Spleen (tissue), 13 donors: ENCODE measurements at places on chromosomes 3 and 15. TPM values are rescaled to one million over a fixed set of nuclear protein-coding genes. Genes with fewer than 3 reads are reported as not detected.
A peak's percentile ranks its signal among the peaks of the same experiment; 100 is the strongest.

GRCh38 chr15:21270474-21270873 lies 169.8 kb downstream of the POTEB3 start:
- no peaks in the 10 kb centered on the region for H3K36me3 ChIP-seq
- no peaks in the 10 kb centered on the region for H3K27me3 ChIP-seq
- H3K27ac ChIP-seq, result no peak overlapping the region
- no peaks in the 10 kb centered on the region for H3K4me1 ChIP-seq
- H3K4me3 ChIP-seq, result no peak overlapping the region
- DNase-seq, result no peak

DNA sequence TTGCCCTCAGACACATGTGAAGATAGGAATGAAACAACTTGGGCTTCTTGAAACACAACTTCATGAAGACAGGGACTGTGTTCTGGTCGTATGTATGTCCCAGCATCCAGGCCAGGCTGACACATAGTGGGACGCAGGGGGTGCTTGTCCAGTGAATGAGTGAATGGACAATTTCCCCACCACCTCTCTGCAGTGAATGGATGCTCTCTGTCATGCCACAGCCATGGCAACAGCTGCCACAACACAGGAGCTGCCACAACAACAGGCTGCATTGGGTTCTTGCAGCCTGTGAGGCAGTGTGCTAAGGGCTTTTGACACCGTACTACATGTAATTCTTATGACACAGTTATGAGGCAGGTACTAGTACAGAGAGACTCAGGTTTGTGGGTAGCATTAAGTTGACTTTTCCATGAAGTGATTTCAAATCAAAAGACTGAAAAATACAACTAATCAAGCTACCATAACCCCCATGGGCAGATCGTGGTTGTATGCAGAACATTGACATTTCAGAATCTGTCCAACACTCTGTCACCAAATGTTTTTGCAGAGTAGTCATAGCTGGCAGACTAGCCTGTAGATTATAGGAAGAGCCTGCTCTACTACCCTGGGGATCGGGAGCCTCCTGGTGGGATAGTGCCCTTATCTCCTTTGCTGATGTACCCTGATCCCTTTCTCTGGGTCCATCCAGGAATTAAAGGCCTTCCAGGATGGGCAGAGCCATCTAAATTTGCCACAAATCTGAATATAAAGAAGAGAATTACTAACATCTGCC lies 40.8 kb downstream of the CLSTN2 start:
- H3K4me1 ChIP-seq, result no peaks in the 10 kb centered on the region
- H3K27ac ChIP-seq, result no peak overlapping the region
- H3K36me3 ChIP-seq, result no peaks in the 10 kb centered on the region
- H3K27me3 ChIP-seq, result no peaks in the 10 kb centered on the region

DNA sequence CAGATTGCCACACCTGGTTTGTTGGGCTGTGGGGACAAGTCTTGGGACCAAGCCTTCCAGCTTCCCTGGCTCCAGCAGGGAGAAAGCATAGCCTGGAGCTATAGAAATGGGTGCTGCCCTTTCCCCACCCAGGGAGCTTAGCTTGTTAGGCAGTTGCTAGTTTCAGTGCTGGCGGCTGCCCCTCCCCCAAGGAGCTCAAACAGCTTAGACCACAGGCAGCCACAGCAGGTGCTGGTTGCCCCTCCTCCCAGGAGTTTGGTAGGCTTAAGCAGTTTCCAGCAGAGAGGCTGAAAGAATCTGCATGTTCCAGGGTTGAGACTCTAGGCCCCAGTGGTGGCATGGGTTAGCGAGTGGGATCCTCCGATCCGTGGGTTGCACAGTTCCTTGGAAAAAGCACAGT lies 889.7 kb downstream of the IGSF11 start:
- H3K27ac ChIP-seq, result no peak overlapping the region
- H3K27me3 ChIP-seq, result no peaks in the 10 kb centered on the region
- no peak for DNase-seq
- no peaks in the 10 kb centered on the region for H3K36me3 ChIP-seq
- no peak overlapping the region for H3K4me3 ChIP-seq
- no peaks in the 10 kb centered on the region for H3K4me1 ChIP-seq

GRCh38 chr15:40841741-40842140 lies 2.1 kb upstream of the SPINT1 start:
- no peak overlapping the region for H3K4me3 ChIP-seq
- no peaks in the 10 kb centered on the region for H3K36me3 ChIP-seq
- no peak for DNase-seq
- H3K27ac ChIP-seq, result no peak overlapping the region

DNA sequence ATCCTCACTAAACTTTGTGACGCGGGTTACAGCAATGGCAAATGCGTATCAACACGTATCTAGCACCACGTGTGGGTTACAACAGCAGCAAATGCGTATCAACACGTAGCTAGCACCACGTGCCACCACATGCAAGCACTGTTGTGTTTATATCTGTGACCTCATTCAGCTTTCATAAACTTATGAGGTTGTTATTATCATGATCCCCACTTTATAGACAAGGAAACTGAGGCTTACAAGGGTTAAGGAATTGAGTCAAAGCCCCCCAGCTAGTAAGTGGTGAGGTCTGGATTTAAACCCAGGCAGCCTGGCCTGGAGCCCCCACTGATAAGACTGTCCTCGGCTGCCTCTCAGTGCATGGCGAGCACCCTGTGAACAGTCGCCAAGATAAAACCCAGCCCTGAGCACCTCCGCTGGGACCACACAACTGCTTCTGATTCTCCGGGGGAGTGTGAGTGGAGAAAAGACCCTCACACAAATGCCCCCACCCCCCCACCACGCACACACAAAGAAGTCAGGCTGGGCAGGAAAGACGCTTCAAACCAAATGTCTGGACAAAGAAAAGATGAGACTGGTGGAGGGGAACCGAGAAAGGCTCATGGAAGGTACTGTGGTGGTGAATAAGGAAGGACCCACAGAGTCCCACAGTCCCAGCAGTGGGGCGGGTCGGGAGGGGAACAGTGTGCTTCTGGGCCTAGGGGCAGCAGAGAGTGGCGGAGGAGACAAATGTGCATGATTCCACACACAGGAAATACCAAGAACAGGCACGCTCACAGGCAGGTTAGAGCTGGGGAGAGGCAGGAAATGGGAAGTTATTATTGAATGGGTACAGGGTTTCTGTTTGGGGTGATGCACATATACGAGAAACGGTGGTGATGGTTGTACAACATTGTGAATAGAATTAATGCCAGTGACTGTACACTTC lies 173.4 kb downstream of the XXYLT1 start:
- peaks cover 67% of the 10 kb centered on the region for H3K4me1 ChIP-seq
- peak overlapping the region; percentile 38 for H3K27ac ChIP-seq
- no peaks in the 10 kb centered on the region for H3K36me3 ChIP-seq

DNA sequence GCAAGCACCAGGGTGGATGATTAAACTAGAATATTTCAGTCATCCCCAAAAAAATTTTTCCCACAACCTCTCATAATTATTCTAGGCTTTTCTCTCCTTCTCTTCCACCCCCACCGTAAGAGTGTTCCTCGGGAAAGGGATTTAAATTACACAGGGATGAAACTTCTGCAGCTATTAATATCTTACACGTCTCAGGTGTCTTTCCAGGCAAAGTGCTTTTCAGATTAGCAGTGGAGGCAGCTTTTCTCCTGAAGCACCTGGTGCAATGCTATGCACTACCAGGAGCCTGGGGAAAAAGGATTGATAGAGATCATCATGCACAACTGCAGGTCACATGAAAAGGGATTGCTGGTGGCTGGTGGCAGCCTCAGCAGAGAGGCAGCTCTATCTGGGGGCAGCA lies 250.4 kb downstream of the NTRK3 start:
- no peaks in the 10 kb centered on the region for H3K4me1 ChIP-seq
- no peak overlapping the region for H3K4me3 ChIP-seq

Gene DUOXA2
- not detected for total RNA-seq
